ENCODE measurements at places on chromosomes 2 and 18.

GRCh38 chr2:29223257-29223656 lies 108.0 kb downstream of the CLIP4 start:
- DNase-seq, result no peak

DNA sequence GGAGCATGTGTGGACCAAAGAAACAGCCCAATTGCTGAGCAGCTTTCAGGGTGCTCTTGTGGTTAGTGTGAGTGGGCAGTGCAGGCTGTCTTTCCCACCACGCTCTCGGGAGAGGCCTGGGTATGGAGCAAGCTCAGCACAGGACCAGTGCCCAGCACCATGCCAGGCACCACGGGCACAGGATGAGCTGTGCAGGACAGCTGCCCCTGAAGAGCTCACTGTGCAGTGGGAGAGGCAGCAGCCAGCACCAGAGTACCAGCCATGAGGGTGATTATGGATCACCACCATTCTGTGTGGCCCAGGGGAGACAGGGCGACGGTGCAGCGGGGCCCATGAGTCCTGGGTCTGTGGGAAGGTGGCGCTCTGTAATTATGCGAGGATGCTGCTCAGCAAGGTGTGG lies 29.7 kb upstream of the FAHD2A start:
- DNase-seq, result no peak

DNA sequence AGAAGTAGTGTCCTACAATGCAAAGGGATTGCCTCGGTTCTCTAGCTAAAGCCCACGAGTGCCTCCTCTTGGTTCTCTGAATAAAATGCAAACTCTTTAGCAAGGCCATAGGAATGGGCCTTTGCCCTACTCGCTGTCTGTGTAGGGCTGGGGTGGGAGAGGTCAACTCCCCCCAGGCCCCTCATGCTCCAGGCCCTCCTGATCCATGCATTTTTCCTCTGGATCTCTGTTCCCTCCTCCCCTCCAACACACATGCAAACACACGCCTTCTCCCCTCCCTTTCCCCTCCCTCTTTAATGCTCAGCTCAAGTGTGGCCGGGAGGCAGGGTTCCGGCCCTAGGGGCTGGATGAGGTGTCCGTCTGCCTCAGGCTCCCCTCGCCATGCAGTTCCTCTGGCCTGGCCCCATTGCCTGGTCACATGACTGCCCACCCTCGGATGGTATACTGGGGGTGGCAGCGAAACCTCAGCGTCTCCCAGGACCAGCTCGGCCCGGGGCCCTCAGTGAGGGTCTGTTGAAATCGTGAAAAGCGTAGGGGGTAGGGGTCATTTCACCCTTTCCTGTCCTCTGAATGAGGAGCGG lies 14.9 kb upstream of the KLF11 start:
- no peak for DNase-seq

DNA sequence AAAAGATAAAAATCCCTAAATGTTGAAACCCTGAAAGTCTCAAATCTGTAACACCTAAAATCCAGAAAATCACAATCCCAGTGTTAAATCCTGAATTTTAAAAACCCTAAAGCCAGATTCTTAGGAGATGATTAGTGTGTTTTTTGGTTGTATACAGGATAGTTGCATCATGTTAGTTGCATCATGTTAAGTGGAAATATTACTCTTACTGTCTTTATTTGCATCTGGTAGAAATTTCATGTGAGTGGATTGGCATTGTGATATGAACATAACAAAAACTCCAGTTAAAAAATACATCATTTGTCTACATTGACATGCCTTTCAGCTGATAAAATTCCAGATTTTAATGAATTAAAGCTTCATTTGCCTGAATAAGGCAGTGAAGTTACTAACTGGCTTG lies 683.1 kb upstream of the ACVR2A start:
- no peak for DNase-seq

GRCh38 chr2:172745636-172746035 lies 10.0 kb downstream of the RAPGEF4 start:
- no peak for DNase-seq

DNA sequence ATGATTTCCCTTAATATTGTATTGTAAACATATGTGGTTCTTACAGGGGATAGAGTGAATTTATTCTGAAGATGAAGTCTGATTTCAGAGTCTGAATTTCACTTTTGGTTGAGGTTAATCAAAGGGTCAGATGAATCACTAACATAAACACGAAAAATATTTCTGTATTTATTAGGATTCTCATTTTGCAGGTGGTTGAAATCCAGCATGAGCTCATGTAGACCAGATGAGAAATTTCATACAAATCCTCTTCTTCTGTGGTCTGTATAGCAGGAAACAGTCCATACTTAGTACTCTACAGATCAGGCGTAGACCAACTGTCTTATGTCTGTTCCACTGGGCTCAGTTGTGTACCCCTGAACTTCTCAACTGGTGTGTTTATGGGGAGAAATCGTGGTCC lies 157.8 kb downstream of the BABAM2 start:
- DNase-seq, result no peak

DNA sequence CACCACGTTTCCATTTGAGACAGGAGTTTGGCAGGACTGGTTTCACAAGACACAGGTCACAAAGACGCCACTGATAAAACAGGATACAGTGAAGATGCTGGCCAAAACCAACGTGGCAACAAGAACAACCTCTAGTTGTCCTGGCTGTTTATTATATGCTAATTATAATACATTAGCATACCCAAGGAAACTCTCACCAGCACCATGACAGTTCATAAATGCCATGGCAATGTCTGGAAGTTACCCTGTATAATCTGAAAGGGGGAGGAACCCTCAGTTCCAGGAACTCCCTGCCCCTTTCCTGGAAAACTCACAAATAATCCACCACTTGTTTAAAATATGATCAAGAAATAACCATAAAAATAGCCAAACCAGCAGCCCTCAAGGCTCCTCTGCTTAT lies 148.3 kb downstream of the RBM43 start:
- no peak for DNase-seq

DNA sequence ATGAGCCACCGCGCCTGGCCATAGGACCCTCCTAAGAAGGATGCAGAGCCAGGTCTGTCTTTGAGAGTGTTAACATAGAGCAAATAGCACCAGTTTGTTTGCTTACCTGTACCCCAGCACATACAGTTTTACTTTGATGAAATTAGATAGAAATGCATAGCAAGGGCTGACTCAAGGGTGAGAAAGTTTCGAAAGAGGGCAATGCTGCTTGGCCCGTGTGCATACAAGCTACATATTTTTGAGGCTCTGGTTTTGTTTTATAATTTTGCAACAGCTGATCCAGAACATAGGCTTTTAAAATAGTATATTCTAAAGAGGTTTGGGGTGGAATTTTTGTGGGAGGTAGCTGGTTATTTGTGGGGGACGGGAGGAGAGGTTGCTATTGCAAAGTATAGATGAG lies 151.7 kb downstream of the MCFD2 start:
- no peak for DNase-seq

- DNase-seq, result no peak
These were observed 4.1 kb upstream of the KLHL30 start for GRCh38 chr2:238134393-238134785.

DNA sequence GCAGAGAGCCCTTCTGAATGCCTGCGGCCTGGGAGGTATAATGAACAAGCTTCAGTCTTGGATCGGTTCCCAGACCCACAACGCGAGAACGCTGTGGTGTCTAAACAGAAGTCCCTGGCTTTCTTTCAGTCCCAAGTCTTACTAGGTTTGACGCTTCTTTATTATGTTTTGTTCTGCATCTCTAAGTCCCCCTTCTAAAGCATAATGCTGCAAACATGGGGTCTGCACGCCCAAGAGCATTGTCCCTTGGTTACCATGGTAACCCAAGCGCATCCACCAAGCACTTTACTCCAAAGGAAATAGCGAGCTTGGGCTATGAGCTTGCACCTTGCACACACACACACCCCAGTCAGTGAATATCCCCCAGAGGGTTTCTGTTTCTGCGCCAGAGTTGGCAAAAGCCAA lies 193.7 kb downstream of the INO80D start:
- no peak for DNase-seq

Measured in stimulated activated CD8-positive, alpha-beta memory T cell treated with anti-CD3 and anti-CD28 coated beads, Interleukin-7, amount 100 ng/mL, for 48 hours (primary cell).